Esophagus muscularis mucosa (tissue), 4 donors: ENCODE measurements at places on chromosomes 11 and 22. TPM values are rescaled to one million over a fixed set of nuclear protein-coding genes. Genes with fewer than 3 reads are reported as not detected.

The FAM180B gene
- 0.80 TPM for total RNA-seq

The ARHGAP20 gene
- 5.1 TPM for total RNA-seq

The MMP10 gene
- total RNA-seq = not detected

The GRK3 gene
- total RNA-seq = 5.8 TPM

The MUC15 gene
- total RNA-seq = 1.5 TPM

The OSBP gene
- total RNA-seq = 40.0 TPM

The SLC17A6 gene
- not detected for total RNA-seq

The MS4A7 gene
- 20.3 TPM for total RNA-seq

The CSF2RB gene
- 7.5 TPM for total RNA-seq

The CDC42BPG gene
- total RNA-seq = 0.39 TPM

The TCN1 gene
- not detected for total RNA-seq

The SEPTIN5 gene
- 29.4 TPM for total RNA-seq

The MS4A3 gene
- total RNA-seq = not detected

The NLRP6 gene
- 2.2 TPM for total RNA-seq

The RFPL1 gene
- total RNA-seq = not detected

The TSPAN18 gene
- 34.4 TPM for total RNA-seq

The P2RY6 gene
- total RNA-seq = 2.3 TPM

The LSP1 gene
- total RNA-seq = 34.5 TPM

The POTEH gene
- total RNA-seq = not detected

The DGCR6 gene
- total RNA-seq = 5.5 TPM

The CASP12 gene
- 1.7 TPM for total RNA-seq

The OR6T1 gene
- total RNA-seq = not detected

The BCO2 gene
- 4.1 TPM for total RNA-seq

The UPK2 gene
- not detected for total RNA-seq

The GGTLC2 gene
- not detected for total RNA-seq

The IL17REL gene
- not detected for total RNA-seq

The SFI1 gene
- total RNA-seq = 14.6 TPM

The ARHGEF17 gene
- total RNA-seq = 82.8 TPM

The UCP2 gene
- 37.6 TPM for total RNA-seq

The HORMAD2 gene
- total RNA-seq = not detected

The FERMT3 gene
- total RNA-seq = 14.5 TPM
